DMS53 (cell line): ENCODE measurements at places on chromosomes 11 and 22.

GRCh38 chr11:94154095-94154856 lies 25.6 kb downstream of the PANX1 start:
- no peak for DNase-seq

DNA sequence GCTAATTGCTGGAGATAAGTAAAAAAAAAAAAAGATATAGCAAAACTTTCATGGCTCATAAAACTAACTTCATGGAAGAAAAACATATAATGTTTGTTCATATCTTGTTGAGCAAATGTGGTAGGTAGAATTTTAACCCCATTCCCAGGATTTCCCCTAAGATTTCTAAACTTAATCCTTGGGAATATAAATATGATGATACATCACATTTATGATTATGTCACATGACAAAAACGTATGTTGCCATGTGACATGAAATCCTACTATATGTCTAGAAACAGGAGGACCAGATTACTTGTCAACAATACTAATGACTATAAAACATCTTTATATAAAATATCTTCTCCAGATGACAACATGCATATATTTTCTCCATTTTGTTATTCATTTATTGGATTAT lies 679.0 kb upstream of the LRRC4C start:
- DNase-seq: no peak

DNA sequence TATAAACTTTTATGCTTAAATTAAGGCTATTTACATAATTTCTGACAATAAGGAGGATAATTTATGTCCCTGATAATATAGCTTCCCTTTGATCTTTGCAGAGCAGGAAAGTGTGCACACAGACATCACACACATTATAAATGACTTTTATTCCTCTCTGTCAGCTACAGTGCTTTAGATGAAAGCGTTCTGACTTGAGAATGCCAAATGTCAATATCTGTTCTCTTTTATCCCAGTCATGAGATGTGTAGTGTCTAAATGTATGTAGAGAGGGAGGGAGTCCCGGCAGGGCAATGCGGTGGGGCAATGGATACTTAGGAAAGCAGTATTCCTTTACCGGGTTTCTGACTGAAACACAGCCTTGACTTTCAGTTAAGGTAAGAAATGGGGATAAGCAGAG lies 225.4 kb upstream of the CHORDC1 start:
- DNase-seq: peak; percentile 27

DNA sequence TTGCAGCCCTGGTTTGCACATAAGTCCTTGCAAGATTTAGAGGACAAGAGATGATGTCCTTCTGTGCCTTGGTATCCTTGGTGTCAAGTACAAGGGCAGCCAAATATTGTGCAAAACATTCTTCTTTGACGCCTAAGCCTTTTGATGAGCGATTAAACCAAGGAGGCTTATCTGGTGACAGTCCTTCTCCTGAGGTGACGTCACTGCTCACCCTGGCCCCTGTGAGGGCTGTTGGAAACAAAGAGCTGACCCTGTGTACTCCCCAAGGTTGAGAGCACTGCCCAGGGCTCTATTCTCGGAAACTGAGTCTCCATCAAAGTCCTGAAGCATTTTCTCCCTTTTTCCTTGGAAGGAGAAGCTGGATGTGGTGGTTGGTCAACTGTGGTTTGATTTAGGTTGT lies 4.7 kb upstream of the GRAMD1B start:
- DNase-seq: no peak

DNA sequence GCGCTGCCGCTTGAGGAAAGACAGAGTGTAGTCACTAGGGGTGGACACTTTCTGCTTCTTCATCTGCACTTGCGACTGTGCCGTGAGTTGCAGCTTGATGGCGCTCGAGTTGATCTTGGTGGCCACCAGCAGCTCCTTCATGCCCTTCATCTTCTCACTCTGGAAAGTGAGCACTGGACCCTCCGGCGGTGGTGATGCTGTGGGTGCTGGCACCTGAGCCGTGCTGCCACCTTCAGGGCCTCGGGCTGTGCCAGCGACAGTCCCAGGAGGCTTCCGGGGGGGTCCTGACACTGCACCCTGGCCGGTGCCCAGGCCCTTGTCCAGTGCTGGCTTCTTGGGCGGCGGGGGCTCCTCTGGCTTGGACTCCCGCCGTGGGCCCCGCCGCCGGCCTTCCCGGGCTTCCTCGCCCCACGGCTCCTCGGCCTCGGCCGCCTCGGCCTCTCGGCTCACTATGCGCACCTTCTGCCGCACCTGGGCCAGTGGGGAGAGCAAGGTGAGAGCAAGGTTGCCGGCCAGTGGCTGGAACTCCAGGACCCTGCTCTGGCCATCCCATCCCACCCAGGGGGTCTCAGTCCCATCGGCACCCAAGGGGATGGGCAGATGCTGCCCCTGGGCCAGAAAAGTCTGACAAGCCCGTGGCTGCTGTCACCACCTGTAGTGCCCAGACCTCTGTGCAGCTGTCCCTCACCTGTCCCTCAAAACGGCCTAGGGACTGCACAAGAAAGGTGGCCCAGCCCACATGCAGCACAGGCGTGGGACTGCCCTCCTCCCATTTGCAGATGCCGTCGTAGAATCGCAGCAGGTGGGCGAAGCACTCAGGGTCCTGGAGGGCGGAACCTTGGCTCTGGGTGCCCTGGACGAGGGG lies 1.6 kb upstream of the MAP4K2 start:
- peak; percentile 40 for DNase-seq

DNA sequence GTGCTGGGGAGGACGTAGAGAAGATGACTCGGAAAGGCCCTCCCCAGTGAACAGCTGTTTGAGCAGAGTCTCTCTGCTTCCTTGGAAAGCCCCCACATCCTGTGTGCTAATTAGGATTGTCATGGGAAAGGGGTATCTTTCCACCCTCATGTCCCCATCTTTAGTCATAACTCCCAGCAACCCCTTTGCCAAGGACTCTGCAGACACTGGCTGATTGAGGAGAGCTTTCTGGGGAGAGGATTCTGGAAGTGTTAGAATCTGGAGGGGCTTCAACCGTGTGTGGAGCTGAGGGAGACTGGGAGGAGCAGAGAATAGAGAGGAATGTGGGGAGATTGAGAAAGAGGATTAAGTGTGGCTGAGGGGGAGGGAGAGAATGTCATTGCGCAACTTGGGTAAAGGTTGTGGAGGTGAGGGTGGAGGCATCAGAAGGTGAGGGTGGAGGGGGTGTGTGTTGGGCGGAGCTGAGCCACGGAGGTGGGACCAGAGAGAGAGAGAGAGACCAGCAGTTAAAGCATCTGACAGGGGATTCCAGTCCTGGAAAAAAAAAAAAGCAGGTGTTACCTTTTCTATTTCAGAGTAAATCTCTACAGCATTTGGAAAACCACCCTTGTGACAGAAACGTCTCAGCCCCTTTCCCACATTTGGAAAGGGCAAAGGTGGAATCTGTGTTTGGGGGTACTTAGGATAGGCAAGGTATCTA lies 2.2 kb downstream of the DTX4 start:
- peak; percentile 6 for DNase-seq

GRCh38 chr11:35237860-35238715 lies 99.1 kb downstream of the CD44 start:
- peak; percentile 87 for DNase-seq

GRCh38 chr11:61964058-61964665 lies 3.3 kb downstream of the FTH1 start:
- DNase-seq: peak; percentile 32

- DNase-seq: no peak
Observed at GRCh38 chr11:91365986-91366585, 858.5 kb upstream of the FAT3 start.

GRCh38 chr11:62122076-62122475 lies 1.7 kb upstream of the INCENP start:
- no peak for DNase-seq

DNA sequence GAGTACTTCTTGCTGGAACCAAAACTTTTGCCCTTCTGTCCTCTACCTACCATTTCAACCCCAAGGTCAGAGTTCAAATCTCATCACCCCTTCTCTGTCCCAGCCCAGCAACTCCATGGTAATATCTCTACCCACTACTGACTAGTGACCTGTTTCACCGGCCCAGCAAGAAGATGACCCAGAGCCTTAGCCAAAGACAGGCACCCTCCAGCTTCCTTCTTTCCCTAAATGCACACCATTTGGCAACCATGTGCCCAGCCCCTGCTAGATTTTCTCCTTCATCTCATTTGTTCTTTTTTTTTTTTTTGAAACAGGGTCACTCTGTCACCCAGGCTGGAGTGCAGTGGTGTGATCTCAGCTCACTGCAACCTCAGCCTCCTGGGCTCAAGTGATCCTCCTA lies 14.9 kb downstream of the ARAP1 start:
- no peak for DNase-seq

GRCh38 chr11:74011360-74012073 lies 2.6 kb upstream of the UCP3 start:
- DNase-seq: no peak

DNA sequence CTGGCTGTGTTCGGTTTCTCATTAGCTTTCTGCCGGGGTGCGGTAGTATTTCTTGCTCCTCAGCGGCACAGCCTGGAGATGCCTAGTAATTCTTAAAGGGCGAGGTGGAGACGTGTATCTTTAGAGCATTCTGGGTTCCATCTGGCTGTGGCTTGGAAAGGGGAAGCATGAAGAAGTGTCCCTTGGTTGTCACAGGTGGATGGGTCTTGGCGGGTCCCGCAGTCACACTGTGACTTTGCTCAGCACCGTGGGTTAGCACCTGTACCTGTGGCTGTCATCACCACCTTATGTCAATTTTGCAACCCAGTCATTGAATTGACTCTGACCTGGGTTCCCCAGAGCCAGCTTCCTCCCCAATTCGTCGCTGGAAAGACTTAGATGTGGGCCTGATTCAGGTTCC lies 57.6 kb downstream of the MIAT start:
- no peak for DNase-seq

DNA sequence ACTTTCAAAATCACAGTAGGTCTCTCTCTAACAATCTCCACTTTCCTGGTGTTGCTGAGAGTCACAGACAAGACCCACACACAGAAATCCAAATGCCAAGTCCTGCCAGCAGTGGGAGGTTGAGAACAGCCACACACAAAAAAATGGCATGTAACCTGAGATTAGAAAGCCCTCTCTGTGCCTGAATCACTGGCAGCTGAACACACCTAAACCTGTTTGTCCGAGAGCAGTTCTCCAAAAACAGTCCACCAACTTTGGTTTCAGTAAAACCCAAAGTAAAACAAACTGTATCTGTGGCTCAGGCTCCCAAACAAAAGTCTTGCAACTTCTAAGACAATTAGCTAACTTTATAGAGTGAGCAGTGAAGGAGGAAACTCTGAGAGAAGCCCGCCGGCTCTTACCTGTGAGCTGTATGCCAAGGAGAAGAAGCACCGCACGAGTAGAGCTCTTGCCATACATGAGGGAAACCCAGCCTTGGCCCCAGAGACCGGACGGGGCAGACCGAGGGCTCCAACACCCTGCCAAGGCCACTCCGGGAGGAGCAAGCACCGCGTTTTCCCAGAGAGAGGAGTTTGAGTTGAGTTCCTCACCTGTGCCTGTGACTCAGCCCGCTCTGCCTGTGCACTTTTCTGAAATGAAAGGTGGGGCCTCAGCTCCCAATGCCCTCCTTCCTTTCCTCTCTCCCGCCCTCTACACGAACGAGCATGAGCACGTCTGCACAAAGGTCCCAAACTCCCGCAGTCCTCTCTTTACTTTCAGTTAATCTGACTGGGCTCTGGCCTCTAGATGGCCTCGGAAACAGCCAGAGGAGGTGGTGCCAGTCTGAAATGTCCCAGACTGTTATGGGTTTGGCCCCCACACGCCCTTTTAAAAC lies at the start of gene MPZL2:
MPZL2 (minus strand) TSS at position 603 of the 874 bp plus-strand sequence; CDS start at position 459, 144 bp downstream.
- DNase-seq: peak; percentile 82

DNA sequence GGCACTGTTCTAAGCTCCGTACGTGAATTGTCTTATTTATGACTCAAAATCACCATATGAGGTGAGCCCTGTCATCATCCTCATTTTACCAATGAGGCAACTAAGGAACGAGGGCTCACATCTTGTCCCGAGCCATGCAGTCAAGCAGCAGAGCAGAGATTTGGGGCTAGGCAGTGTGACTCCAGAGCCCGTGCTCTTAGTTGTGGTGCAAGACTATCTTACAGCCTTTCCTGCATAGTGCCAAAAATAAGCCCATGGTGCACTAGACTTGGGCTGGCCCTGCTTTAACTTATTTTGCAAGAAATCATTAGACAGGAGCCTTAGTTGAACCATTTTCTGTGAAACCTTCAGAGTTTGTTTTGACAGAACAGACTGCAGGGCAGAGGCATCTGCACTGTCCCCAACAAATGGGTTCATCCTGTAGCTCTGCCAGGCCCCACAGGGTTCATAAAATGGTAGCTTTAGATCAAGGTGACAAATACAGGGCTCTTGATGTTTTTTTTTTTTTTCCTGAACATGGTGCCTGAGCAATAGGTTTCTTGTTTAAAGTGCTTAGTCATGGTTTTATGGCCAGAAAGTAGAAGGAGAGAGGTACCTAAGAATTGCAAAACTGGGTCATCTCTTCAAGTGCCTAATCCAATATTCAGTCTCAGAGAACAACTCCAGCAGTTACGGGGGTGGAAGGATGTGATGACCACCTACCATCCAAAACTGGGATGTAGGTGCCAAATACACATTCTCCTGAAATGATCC lies 56.6 kb downstream of the BMAL1 start:
- DNase-seq: peak; percentile 43

- DNase-seq: no peak
Observed at GRCh38 chr11:59216641-59217564, 4.2 kb upstream of the MPEG1 start.

- peak; percentile 81 for DNase-seq
Observed at GRCh38 chr11:60376601-60377000, 1.7 kb upstream of the MS4A7 start.

DNA sequence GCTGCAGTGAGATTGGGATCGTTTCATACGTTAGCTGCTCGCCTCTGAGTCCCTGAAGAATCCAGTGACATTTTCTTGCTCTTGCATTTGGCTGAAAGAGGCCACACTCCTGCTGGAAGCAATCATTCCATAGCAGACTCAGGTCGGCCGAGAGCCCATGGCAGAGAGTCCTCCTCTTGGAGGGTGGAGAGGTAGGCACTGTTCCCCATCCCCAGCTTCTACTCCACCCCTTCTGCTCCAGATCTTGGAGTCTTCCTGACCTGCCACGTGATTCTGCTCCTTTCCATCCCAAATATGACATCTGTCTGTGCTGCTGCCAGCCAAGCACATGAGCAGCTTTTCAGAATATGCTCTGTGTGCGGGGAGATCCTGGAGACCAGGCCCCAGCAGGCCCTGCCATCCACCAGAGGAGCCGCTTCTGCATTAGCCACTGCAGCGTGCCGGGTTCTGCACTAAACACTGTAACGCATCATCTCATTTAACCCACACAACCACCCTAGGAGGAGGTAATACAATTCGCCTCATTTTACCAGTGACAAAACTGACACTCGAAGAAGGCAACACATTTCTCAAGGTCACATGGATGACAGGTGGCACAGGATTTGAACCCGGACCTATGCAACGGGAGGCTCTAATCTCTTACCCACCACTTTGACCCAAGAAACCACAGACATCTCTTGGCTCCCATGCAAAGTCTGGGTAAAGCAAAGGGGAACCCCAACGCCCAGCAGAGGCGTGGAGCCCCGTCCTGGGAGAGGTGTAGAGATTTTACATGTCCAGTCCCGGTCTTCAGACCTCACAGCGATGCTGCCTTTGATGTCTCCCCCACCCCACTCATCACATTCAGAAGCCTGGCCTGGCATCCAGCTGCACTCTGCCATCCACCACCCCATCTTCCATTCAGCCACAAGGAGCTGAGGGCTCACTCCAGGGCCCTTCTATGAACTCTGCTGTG lies 78.8 kb downstream of the FEZ1 start:
- DNase-seq: no peak
